Activated CD8-positive, alpha-beta memory T cell treated with anti-CD3 and anti-CD28 coated beads for 48 hours (primary cell): ENCODE measurements at places on chromosomes 3 and 15.

DNA sequence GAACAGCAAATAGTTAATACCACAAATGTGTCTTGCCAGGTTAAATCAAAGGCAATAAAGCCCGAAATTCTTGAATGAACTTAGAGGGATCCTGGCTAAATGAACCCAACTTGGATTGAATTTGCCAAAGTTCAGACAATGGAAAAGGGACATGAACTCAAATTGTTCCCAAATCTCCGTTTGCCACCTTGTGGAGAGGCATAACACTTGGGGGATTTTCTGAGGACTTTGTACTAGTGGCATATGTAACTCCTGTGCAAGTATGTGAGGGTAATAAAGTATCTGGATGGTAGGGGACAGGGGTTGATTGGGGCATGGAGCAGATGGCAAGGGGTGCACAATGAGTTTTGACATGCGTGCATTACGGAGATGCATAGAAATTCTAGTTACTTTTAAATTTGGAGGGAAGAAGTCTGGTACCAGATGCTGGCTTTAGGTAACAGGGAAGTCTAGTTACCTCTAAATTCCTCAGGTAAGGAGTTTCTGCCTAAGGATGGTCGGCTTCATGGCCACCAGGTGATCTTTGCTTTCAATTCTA is 1.2 kb upstream of the TCAIM start:
- DNase-seq, result no peak

- DNase-seq, result no peak
Measured at GRCh38 chr15:69265347-69265955, 33.3 kb upstream of the PAQR5 start.

DNA sequence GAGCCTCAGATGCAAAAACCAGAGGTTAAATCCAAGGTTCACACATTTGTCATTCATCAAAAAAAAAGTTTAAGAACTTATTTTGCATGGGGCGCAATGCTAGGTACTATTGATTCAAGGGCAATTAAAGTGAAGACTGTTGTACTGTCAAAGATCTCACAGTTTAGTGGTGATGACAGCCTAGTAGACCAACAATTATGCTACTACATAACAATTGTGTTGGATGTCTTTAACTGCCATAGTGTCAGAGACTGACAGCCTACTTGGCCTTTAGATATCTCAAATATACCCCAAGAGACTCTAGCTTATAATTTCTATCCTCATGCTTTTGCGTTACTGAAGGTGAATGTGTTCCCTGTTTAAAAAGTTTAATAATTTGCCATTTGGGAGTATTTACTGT is 72.1 kb upstream of the PHLDB2 start:
- DNase-seq, result no peak

DNA sequence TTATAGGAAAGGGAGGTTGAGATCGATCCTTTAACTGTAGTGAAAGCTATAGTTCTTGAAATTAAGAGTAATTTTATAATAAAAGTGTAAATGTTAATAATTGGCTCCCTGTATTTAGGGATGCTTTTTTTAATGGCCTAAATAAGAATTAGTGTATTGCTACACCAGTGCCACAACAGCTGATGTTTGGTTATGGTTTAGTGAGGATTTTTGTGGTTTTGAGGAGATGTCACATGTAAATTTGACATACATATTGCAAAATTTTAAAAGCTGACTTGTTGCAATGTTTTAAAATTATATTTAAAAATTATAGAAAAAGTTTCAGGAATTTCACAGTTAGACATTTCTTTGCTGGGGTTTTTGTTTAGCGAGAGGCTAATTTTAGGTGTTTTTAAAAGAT is 3.9 kb downstream of the TSC22D2 start:
- DNase-seq, result no peak

GRCh38 chr15:101357333-101357732 is 62.3 kb upstream of the SNRPA1 start:
- no peak for DNase-seq
